ENCODE measurements at places on chromosomes 4 and X.

- DNase-seq = no peak
Measured at GRCh38 chr4:130071746-130072145, 975.8 kb downstream of the C4orf33 start.

DNA sequence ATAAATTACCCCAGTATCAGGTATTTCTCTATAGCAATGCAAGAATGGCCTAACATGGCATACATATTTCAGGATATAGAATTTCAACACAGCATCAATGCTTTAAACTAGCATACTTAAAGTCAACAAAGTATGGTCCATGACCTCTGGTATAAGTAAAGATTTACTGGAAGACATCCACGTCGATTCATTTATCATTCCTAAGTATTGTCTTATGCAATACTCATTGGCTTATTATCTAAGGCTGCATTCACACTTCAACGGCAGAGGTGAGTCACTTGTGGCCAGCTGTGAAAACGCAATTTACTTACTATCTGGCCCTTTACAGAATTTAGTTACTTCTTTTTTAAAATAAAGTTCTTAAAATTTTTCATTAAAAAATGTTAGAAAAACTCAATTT, 42.6 kb downstream of the ADGRA3 start:
- peak; percentile 48 for DNase-seq

- no peak for DNase-seq
Measured at GRCh38 chr4:185718578-185719499, 93.2 kb downstream of the SORBS2 start.

DNA sequence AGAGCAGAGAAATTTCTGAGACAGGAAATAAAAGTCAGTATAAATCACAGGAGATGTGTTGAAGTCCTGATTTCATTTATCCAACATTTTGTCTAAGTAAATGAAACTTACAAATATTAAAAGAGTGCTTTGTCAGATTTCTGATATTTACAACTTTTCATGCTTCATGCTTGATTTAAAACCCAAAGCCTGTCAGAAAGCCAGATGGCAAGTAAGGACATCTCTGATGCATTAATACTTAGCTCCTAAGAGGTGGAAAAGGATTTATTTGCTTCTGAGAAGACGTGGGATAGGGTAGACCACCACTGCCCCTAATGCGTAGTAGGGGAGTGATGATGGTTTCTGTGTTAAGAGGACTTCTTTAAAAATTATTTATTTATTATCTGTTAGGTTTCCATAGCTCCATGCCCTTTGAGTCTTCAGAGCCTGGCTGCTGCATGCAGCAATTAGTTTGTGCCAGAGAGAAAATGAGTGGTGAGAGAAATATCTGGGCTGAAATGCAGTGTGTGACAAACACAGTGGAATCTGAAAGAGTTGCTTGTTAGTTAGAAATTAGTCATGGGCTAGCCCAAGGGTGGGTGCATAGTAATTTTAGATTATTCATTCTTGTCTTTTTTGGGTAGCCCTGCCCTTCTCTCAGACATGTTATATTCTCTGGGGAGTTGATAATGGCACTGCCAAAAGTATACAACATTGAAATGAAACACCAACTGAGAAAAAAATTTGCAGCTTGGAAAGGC, 333.8 kb downstream of the C4orf33 start:
- DNase-seq = no peak

- no peak for DNase-seq
Measured at GRCh38 chr4:92421920-92422319, 118.2 kb downstream of the GRID2 start.

DNA sequence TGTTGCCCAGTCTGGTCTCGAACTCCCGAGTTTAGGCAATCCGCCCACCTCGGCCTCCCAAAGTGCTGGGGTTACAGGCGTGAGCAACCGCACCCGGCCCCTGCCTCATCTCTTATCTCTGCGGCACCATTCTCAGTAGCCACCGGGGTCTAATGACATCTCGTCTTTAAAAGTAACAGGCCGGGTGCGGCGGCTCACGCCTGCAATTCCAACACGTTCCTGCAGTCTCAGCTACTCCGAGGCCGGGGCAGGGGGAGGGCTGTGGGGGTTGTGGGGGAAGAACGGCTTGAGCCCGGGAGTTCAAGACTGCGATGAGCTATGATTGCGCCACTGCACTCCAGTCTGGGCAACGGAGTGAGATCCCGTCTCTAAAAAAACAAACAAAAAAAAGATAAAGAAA, 28.8 kb downstream of the ING2 start:
- DNase-seq = no peak

DNA sequence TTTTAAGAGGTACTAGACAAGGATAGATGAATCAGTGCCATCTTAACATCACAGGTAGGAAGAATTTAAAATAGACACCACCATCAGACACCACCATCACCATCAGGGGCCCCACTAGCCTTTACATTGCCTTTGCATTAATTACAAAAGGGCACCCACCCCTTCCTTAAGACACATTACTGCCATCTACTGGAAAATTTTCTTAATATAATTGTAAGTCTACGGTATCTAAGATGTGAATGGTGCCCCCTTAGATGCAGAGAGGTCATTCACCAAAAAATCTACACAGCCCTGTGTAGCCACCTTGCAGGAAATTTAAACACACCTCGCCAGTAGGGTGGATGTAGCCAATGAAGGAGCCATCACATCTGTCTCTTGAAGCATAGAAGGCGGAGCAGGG, 184.1 kb downstream of the MID1IP1 start:
- no peak for DNase-seq

GRCh38 chr4:126291886-126292285, 977.1 kb downstream of the FAT4 start:
- DNase-seq = no peak

- no peak for DNase-seq
Measured at GRCh38 chr4:85968945-85969819, 390.7 kb downstream of the MAPK10 start.

- DNase-seq = peak; percentile 74
Measured at GRCh38 chr4:20284990-20285389, 33.3 kb downstream of the SLIT2 start.

GRCh38 chr4:150680651-150681050, 98.7 kb downstream of the MAB21L2 start:
- no peak for DNase-seq

DNA sequence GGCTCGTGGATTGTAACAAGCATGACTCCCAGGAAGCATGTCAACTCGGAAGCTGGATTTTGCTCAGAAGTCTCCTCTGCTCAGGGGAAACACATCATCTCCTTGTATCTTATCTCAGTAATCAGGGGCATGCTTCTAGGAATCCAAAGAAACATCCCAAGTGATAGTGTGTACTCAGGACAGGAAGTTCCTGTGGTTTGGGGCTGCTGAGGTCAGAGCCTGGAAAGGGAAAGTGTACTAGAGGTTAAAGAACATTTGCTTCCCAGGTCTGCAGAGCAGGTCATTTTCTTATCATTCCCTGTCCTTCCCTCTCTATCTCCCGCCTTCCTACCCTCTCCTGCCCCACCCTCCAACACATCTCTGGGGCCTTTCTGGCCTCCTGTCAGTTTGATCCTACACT, 38.8 kb downstream of the SLC34A2 start:
- DNase-seq = no peak

DNA sequence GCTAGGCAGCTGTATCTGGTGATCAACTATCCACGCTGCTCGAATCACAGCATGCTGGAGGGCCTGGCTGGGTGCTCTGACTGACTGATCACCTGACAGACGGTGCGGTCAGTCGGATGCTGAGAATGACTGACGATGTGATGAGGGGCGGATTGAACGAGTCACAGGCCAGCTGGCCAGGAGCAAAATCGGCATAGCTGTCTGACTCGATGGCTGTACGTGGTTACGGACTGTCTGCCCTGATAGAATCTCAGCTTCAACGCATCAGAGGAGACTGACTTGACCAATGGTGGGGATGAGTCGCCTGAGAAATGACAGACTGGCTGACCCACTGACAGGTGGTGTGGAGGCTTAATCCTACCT, 1.0 kb upstream of the SUV39H1 start:
- no peak for DNase-seq

DNA sequence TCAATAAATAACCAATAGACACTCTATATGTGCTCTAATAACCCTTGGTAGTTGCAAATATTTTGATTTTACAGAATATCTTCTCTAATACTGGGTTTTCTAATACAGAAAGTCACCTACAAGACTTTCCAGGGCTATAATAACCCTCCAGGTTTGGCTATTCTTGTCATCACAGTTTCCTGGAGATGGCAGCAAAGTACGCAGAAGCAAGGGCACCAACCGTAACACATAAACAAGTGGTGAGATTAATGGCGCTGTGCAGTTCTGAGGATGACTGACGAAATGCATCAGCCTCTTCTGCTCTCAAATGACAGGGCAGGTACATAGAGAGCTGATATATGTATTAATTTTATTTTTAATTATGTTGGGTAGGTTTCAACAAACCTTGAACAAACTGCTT, 122.4 kb downstream of the C4orf33 start:
- no peak for DNase-seq

- DNase-seq = no peak
Measured at GRCh38 chr4:22668702-22669101, 24.0 kb upstream of the GBA3 start.

GRCh38 chrX:139823806-139824205, 109.0 kb downstream of the ATP11C start:
- no peak for DNase-seq

DNA sequence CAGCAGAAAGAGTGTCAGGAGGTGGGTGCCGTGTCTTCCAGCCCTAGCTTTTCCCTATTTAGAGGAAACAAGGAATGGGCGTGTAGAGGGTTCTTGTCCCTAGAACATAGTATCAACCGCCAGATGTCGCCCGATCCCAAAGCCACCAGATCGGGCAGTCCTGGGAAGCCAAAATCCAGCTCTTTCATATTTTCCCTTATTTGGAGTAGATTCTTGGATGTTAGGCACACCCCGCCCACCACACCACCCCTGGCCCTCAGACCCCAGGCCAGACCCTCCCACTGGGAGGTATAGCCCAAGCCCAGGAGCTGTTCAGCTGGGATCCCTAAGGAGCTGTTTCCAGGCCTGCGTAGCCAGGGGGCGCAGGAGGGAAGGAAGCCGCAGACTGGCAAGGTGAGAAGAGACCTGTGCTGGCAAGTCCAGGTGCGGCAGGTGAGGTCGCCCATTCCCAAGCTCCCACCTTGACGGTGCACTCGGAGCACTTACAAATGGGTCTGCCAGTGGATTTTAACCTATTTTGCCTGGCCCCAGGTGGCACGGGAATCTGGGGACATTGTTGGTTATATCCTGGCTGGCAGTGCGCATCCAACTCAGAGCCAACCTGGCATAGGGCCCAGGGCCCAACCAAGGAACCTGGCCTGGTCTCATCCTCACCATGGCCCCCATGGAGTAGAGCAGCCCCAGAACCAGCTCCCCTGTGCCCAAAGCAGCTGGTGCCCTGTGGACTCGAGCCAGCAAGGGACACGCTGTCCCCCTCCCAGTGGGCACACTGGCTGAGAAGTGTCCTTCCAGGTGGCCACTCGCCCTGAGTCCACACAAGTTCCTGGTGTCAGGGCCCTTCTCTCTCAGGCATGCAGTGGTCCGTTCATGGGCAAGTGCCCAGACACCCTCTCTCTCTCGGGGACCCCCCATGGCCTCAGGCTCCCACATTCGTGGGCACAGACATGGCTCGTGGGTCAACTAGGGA, 811 bp downstream of the FLNA start:
- DNase-seq = no peak

DNA sequence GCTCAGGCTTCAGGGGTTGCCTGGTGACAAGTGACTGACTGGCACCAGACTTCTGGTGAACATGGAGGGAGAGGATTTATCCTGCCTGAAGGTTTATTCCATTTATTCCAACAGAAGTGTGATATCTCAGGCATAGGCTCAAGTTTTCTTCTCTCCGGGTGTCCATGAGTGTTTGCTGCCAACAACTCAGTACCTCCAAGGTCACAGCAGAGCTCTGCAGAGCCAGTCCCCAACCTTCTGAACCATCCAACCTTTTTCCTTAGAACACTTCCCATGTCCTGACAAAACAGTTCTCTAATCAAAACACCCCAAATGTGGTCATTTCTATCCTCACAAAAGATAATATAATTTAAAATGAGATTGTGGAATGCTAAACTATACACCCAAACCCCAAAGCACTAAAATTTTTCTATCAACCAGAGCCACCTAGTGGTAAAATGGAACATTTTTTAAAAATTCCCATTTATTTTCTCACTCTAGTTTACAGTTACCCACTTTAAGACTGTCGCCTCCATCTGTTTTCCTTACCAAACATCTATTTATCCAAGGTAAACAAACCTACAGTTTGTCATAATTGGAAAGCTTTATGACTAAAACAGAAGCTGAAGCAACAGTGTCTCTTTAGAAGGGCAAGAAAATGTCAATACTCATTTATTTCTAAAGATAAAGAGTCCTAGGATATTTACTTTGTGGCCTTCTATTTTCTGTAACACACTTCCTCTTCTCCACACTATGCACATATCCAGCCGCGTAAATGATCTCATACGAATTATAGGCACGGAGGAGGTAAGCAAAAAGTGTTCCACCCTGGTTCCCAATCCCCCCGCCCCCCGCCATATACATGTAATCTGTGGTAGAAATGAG, 39.5 kb downstream of the TMEM154 start:
- DNase-seq = no peak

- DNase-seq = no peak
Measured at GRCh38 chr4:10670321-10670720, 14.2 kb downstream of the CLNK start.

GRCh38 chr4:55078987-55079386, 46.4 kb downstream of the KDR start:
- no peak for DNase-seq

- DNase-seq = no peak
Measured at GRCh38 chr4:42331914-42332368, 65.3 kb upstream of the SHISA3 start.

DNA sequence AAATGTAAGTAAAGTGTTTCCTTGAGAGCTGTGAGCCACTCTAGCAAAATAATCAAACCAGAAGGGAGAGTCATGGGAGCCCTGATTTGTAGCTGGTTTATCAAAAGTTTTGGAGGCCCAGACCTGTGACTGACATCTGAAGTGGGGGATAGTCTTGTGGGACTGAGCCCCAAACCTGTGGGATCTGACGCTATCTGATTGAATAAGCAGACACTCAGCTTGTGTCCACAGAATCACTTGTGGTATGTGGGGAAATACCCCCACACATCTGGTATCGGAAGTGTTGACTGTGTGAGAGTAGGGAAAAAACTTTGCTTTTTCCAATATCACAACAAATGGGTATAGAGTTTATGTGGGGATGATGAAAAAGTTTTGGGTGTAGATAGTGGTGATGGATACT, 35.4 kb downstream of the FUNDC1 start:
- DNase-seq = no peak

- DNase-seq = no peak
Measured at GRCh38 chr4:151887031-151887815, 126.4 kb upstream of the GATB start.

DNA sequence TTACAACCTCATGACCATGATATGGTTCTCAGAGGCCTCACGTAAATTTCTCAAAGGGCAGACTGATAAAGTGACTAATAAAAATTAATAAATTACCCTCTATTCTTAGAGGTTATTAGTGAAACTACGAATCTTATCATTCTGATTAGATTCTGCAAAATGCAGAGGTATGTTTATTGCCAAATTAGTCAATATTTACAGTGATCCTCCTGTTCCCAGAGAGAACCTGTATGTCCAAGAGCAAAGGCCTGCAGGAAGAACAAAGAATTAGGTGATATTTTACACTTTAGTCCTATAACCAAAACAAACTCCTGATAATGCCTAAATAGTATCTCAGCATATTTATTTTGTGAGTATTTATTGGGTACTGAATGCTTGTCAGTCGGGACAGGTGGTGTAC, 58.1 kb downstream of the FAM13A start:
- no peak for DNase-seq
